Type B pancreatic cell (in vitro differentiated cells): ENCODE measurements at places on chromosomes 5 and 9.

DNA sequence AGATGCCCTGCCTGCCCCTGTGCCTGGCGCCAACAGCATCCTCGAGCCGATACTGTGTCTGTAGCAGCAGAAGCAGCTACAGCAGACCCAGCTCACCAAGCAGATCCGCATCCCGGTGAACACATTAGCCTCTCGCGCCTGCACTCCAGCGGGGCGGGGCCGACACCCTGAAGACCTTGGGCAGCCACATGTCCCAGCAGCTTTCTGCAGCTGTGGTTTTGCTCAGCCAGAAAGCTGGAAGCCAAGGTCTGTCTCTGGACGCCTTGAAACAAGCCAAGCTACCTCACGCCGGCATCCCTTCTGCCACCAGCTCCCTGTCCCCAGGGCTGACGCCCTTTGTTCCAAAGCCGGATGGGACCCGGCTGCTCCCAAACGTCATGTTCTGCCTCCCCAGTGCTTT, 59.6 kb downstream of the ACTBL2 start:
- H3K36me3 ChIP-seq = no peaks in the 10 kb centered on the region
- H3K27me3 ChIP-seq = peaks cover 4% of the 10 kb centered on the region
- H3K27ac ChIP-seq = no peak overlapping the region
- H3K4me1 ChIP-seq = no peaks in the 10 kb centered on the region

DNA sequence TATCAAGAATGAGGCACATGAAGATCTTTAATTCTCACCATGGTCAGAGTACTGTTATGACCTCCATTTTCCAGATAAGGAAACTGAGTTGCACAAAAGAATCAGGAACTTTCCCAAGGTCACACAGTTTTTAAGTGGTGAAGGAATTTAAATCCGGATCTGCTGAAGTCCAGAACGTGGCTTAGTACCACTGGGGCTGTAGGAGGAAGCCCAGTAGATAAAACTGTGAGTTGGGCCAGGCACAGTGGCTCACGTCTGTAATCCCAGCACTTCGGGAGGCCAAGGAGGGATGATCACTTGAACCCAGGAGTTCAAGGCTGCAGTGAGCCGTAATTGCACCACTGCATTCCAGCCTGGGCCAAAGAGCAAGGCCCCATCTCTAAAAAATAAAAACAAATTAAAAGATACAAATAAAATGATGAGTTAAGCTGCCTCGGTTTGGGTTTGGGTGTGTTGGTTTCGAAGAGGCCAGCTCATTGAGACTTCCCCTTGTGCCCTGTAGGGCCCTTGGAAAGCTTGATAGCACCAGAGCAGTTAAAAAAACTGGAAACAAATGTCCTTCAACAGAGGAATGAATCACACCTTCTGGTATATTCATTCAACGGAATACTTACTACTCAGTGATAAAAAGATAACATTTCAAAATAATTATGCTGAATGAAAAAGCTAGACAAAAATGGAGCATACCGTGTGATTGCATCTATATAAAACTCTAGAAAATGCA, 20.1 kb downstream of the ATOX1 start:
- peaks cover 7% of the 10 kb centered on the region for H3K36me3 ChIP-seq
- peaks cover 19% of the 10 kb centered on the region for H3K4me1 ChIP-seq
- H3K27me3 ChIP-seq = no peaks in the 10 kb centered on the region
- no peak for DNase-seq

DNA sequence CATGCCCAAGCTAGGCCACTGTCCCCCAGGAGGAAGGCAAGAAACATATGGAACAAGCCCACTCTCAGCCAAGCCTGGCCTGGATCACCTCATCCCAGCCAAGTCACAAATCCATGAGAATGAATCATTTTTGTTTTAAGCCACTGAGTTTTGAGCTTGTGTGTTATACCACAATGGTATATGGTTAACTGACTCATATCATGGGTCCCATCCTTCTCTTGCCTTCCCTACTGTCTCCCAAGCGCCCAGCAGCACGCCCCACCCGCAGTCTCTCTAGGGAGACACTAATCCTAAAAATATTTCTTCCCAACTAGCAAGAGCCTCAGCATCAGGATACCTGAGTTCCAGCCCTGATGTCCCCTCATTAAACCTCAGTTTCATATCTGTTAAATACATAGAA, 248.1 kb downstream of the CDK5RAP2 start:
- no peak for DNase-seq
- no peak overlapping the region for H3K27ac ChIP-seq
- H3K27me3 ChIP-seq = peaks cover 18% of the 10 kb centered on the region
- no peak overlapping the region for H3K4me3 ChIP-seq
- H3K4me1 ChIP-seq = peaks cover 7% of the 10 kb centered on the region

DNA sequence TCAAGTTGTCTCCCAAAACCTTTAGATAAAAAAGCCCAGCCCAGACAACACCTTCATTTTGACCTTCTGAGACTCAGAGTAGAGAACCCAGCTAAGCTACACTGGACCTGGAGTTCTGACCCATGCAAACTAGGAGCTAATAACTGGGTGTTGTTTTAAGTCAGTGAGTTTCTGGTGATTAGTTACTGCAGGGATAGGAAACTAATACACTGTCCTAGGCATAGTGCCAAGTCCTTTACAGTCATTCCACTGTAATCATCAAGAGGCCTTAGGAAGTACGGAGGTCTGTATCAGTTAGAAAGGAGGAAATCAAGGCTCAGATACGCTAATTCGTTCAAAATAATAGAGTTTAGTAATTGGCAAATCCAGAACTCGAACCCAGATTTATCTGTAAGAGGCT, 197.9 kb downstream of the KCTD16 start:
- peaks cover 2% of the 10 kb centered on the region for H3K27me3 ChIP-seq
- H3K4me1 ChIP-seq = peaks cover 3% of the 10 kb centered on the region
- H3K4me3 ChIP-seq = no peak overlapping the region
- no peak for DNase-seq

- peaks cover 6% of the 10 kb centered on the region for H3K4me1 ChIP-seq
- H3K36me3 ChIP-seq = peaks cover 2% of the 10 kb centered on the region
- H3K4me3 ChIP-seq = no peak overlapping the region
- DNase-seq = no peak
- no peak overlapping the region for H3K27ac ChIP-seq
- no peaks in the 10 kb centered on the region for H3K27me3 ChIP-seq
These were observed 488.4 kb upstream of the DMAC1 start for GRCh38 chr9:8287970-8288369.

GRCh38 chr5:151083081-151083676, 2.3 kb upstream of the TNIP1 start:
- no peaks in the 10 kb centered on the region for H3K27me3 ChIP-seq
- H3K4me1 ChIP-seq = peaks cover 32% of the 10 kb centered on the region
- DNase-seq = no peak
- H3K27ac ChIP-seq = peak overlapping the region; percentile 98
- peaks cover 4% of the 10 kb centered on the region for H3K36me3 ChIP-seq

GRCh38 chr5:135313405-135313804, 85.6 kb downstream of the MACROH2A1 start:
- H3K4me1 ChIP-seq = peaks cover 8% of the 10 kb centered on the region
- peaks cover 9% of the 10 kb centered on the region for H3K27me3 ChIP-seq
- no peaks in the 10 kb centered on the region for H3K36me3 ChIP-seq
- no peak overlapping the region for H3K4me3 ChIP-seq
- H3K27ac ChIP-seq = no peak overlapping the region

GRCh38 chr5:51573835-51574234, 190.6 kb downstream of the ISL1 start:
- H3K4me1 ChIP-seq = no peaks in the 10 kb centered on the region
- H3K4me3 ChIP-seq = no peak overlapping the region
- no peaks in the 10 kb centered on the region for H3K27me3 ChIP-seq

DNA sequence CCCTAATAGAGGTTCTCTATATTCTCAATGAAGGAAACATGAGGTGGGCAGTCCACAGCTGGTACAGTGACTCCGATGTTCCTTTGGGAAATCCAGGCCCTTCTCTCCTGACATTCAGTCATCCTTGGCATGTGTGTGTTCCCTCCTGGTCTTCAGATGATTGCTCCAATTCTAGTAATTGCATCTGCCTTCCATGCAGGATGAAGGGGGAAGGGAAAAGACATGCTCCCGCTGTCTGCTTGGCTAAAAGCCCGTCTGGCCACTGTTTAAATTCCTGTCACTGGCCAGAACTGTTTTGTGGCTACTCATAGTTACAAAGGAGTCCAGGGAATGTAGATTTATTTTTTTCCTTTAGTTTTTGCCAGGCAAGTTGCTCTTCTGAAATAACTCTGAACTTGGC, 65.0 kb downstream of the MAST4 start:
- H3K36me3 ChIP-seq = peaks cover 5% of the 10 kb centered on the region
- no peak for DNase-seq
- peaks cover 10% of the 10 kb centered on the region for H3K27me3 ChIP-seq
- no peaks in the 10 kb centered on the region for H3K4me1 ChIP-seq
- no peak overlapping the region for H3K27ac ChIP-seq

- no peaks in the 10 kb centered on the region for H3K27me3 ChIP-seq
- H3K36me3 ChIP-seq = peaks cover 23% of the 10 kb centered on the region
- no peak for DNase-seq
- H3K4me1 ChIP-seq = peaks cover 5% of the 10 kb centered on the region
These were observed 85.1 kb downstream of the AMBP start for GRCh38 chr9:113992994-113993393.

DNA sequence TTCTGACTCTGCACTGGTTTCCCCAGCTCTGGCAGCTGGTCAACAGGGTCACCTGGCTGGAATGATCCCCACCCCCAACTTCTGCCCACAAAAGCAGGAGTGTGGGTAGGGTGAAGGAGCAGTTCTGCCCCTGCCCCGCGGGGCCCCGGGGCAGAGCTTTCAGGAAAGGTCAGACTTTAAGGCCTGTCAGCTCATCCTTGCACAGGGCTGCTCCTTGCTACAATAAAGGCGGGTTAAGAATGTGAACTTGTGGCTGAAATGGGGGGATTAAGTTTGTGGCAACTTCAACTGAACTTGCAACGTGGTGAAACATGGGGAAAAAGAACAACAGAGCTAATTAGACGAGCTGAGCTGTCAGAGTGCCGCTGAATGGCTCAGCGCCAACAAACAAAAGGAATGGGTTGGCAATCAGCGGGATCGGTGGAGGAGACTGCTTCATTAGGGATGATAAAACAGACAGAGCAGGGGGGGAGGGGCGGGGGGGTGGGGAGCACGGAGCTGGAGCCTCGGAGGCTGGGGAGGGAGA, 50.8 kb downstream of the CRB2 start:
- peaks cover 25% of the 10 kb centered on the region for H3K4me1 ChIP-seq
- peak overlapping the region; percentile 23 for H3K4me3 ChIP-seq
- no peaks in the 10 kb centered on the region for H3K36me3 ChIP-seq
- no peak for DNase-seq

DNA sequence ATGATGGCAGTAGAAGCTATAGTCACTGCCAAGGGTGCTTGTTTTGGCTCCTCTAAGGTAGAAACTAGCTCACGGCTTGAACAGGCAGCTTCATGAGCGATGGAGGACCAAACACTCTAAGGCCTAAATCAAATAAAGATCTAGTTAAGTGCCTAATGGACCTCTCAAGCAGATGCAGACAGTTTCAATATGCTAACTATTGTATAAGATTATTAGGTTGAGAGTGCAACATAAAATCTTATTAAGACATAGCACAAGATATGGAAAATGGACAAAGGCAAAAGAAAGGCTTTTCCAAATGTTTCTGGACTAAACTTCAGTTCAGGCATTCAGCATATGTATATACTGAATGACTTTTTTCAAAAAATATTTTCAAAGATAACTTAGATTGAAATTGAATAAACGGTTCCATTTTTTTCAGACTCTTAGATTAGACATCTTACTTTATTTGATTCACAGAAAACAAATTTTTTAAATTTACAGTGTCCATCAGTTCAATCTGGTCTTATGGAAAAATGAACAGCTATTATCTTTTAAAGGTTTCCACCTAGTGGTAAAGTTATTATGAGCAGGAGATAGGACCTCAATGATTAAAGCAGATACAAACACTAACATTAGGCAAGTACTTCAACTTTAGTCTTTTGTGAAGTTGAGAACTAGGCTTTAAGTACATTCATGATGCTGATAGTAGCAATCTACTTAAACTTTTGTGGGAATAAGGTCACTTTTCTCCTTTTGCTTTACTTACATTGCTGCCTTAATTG, 1167.7 kb downstream of the MAT2B start:
- H3K27me3 ChIP-seq = no peaks in the 10 kb centered on the region
- H3K36me3 ChIP-seq = no peaks in the 10 kb centered on the region
- no peak for DNase-seq
- H3K27ac ChIP-seq = no peak overlapping the region
- H3K4me3 ChIP-seq = no peak overlapping the region
- H3K4me1 ChIP-seq = peaks cover 11% of the 10 kb centered on the region

DNA sequence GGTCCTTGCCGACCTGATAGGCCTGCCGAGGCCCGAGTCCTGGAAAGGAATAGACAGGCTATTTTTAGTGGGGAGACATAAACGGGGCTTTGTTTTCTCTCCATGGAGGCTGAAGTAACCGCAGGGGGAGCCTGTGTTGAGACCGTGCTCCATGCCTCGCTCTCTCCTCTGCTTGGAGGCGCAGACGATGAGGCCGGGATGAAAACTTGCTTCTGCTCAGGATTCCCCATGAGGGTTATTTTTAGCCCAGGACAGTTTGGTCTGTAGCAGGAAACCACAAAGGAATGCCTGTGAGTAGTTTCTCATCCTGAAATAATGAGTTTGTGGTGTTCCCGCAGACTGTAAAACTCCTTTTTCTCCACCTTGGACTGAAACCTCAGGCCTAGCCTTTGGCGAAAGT, 81.9 kb upstream of the RARS1 start:
- H3K27me3 ChIP-seq = no peaks in the 10 kb centered on the region
- no peak for DNase-seq
- peaks cover 31% of the 10 kb centered on the region for H3K36me3 ChIP-seq
- peaks cover 26% of the 10 kb centered on the region for H3K4me1 ChIP-seq

- DNase-seq = no peak
- H3K27ac ChIP-seq = peak overlapping the region; percentile 78
- peaks cover 43% of the 10 kb centered on the region for H3K4me1 ChIP-seq
- H3K4me3 ChIP-seq = peak overlapping the region; percentile 44
These were observed 44.1 kb upstream of the IL17B start for GRCh38 chr5:149423049-149423793.

DNA sequence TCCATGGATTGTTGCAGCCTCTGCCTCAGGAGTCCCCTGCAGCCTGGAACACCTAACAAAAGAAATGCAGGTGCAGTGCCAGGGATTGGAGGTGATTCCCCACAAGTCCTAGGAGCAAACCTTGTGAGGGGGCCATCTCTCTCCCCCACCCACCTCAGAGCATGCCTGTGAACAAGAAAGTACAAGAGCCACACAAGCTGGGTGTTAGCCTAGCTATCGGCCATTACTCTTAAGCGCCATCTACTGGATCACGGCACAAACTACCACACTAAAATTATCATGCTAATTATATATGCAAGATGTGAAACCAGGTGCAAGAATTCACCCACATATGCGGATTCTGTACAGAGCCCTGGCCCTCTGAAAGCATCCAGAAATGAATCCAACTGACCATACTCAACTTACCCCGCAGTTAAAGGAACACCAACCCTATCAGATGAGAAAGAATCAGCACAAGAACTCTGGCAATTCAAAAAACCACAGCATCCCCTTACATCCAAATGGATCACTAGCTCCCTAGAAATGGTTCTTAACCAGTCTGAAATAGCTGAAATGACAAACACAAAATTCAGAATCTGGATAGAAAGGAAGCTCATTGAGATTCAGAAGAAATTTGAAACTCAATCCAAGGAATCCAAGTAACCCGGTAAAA, 16.5 kb upstream of the PRSS3 start:
- H3K27ac ChIP-seq = peak overlapping the region; percentile 81
- no peak for DNase-seq
- H3K4me3 ChIP-seq = peak overlapping the region; percentile 75
- peaks cover 4% of the 10 kb centered on the region for H3K36me3 ChIP-seq
- no peaks in the 10 kb centered on the region for H3K27me3 ChIP-seq
